ENCODE measurements at places on chromosomes 1 and 21.

DNA sequence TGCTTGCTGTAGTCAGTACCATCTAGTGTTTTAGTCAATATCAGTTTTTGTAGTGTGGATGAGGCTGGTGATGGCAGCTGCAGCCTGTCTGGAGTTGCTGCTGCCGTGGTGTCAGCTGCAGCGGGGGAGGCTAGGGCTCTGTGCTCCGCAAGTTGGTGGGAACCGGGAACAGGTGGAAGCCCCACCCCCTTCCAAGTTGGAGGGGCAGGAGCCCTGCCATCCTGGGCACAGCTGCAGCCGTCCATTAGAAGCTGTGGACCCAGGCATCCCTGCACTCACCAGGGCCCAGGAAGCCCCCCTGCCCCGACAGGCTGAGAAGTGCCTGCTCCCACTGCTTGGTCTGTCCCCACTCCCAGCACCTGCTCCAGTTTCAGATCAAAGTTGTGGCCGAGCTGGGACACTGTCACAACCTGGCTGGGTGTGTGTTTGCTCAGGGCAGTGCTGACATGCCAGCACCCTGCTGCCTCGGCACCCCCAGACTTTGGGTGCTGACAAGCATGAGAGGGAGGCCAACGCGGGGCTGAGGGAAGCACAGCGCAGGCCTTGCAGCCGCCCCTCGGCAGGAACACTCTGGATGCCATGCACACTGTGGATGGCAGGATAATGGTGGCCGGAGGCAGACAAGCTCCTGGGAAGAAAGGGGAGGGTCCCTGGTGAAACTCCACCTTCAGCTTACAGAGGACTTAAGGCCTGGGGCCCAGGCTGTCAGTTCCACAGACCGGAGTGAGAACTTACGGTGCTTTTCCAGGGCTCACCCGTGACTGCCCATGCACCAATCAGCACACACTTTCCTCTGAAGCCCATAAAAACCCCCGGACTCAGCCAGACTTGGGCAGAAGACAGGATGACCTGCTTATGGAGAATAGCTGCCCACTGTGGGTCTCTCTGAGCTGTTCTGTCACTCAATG, 86.9 kb downstream of the ADARB1 start:
- DNase-seq: no peak

DNA sequence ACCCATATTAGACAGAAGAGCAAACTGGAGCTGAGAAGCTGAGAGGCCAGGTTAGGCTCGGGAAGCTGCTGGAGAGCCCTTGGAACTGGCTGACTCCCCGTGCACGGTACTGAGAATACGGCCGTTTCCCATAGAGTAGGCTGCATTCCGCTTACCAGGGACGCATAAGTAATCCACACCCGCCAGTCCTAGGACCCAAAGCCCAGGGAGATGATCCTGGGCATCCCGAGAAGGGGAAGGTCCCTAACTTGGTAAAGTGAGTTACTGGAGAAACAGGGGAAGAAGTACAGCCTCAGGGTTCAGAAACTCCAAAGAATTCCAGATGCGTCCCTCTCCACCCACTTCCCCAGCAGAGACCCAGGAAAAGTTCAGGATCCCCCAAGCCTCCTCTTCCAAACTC, 1.3 kb downstream of the LRRC38 start:
- no peak for DNase-seq

GRCh38 chr1:230618537-230618936, 23.7 kb upstream of the COG2 start:
- DNase-seq: no peak

DNA sequence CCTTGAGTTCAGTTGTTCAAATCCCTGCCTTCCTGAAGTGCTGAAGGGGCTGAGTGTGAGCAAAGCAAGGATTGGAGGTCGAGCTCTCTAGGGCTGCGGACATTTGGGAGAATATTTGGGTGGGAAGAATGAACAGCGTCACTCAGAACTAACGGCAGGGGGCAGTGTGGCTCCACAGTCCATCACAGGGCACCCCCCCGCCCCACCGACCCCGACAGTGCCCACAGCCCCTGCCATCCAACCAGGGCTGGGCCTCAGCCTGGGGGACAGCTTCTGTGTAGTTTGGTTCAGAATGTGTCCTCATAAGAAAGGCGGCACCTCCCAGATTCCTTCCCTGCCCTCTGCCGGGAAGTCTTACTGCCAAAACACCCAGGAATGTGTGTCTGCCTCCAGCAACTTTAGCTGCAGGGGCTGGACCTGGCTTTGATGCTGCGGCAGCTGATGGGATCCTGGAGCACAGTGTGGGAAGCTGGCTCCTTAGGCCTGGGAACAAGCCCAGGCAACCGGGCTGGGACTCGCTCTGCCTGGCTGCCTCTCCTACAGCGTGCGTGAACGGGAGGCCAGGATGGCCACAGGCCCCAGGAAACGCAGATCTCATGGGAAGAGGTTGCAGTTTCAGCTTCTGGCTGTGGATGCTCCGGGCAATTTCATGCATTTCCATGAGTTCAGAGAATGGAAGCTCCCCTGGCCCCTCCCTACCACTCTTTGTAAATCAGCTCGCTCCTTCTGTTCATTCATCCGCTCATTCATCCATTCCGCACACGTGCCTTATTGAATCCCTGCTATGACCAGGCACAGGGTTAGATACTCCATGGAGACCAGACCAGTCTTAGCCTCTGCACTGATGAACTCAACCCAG, 104.9 kb upstream of the TMPRSS2 start:
- DNase-seq: no peak

- DNase-seq: no peak
Measured at GRCh38 chr1:10900691-10901090, 104.2 kb upstream of the CASZ1 start.

Data from activated CD4-positive, alpha-beta T cell treated with anti-CD3 and anti-CD28 coated beads, Interleukin-2, amount 50 U/mL, for 24 hours (primary cell).